SJCRH30 (cell line): ENCODE measurements at places on chromosomes 5 and 9. TPM values are rescaled to one million over a fixed set of nuclear protein-coding genes. Genes with fewer than 3 reads are reported as not detected.

- no peak for DNase-seq
Observed at GRCh38 chr5:5602554-5602953, 180.1 kb downstream of the ICE1 start.

DNA sequence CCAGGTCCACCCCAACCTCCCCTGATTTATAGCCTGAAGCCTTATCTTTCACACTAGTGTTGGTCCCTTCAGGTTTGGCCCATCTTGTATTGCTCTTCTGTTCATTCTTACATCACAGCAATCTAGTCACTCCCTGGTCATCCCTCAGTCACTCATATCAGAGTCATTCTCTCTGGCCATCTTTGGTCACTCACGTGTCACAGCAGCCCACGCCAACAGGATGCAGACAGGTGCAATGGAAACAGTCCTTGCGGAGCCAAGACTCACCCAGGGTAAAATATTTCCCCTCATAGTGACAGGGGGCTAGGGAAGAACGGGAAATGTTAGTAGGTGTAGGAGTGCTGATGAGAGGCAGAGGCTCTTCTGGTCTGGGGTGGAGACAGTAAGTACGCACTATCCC is 610 bp downstream of the MSMP start:
- DNase-seq, result no peak

The PCDHGB4 gene
- total RNA-seq, result 1.7 and 3.1 TPM in 2 replicates

The PCDHGA12 gene
- 1.2 and 1.4 TPM in 2 replicates for total RNA-seq

The NDUFS4 gene
- 80.7 and 91.6 TPM in 2 replicates for total RNA-seq

The HRH2 gene
- total RNA-seq, result 0.15 TPM in 1 of 2 replicates, not detected in the other
